ENCODE measurements at places on chromosomes 1 and 21.

DNA sequence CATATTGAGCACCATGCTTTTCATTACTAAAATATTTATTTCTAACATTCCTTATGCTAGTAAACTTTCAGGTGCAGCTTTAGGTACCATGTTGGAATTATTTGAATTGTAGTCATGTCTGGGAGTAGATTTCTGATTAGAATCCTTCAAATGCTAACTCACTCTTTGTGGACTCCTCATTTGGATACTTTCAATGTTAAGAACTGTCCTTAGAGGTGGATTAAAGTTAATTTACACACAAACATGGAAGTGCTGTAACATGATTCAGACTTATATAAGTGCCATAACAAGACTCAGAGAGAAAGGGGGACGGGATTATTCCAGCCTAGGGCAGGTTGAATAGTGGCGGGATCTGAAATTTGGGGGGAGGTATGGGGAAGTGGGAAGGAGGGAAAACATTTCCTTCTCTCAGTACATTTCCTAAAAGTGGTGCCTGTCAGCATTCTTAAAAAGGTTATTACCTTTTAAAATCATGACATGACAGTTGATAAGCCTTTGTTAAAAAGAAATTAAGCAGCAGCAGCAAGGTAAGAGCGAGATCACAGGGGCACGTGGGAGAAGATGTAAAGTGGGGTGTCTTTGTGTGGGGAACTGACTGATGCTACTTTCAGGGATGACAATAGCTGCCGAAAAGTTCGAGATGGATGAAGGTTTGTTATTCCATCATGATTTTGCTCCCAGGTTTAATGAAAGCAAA is 44.4 kb downstream of the HHAT start:
- no peak for DNase-seq

DNA sequence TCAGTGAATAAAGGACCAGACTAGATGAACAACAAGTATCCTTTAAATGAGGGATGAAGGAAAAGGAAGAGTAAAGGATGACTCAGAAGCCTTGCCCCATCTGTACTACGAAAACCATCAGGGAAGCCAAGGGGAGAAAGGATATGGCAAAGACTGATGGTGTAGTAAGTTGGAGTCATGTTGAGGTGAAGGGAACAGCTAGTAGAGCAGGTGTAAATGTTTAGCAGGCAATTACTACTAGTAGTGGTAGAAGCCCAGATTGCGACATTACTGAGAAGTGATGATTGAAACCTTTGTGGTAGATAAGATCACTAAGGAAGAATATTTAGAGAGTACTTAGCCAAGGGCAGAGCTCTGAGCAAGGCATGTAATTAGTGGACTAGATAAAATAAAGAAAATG is 84.0 kb downstream of the PHTF1 start:
- DNase-seq: no peak

- DNase-seq: no peak
Observed at GRCh38 chr1:14138135-14138506, 438.1 kb downstream of the PRDM2 start.

DNA sequence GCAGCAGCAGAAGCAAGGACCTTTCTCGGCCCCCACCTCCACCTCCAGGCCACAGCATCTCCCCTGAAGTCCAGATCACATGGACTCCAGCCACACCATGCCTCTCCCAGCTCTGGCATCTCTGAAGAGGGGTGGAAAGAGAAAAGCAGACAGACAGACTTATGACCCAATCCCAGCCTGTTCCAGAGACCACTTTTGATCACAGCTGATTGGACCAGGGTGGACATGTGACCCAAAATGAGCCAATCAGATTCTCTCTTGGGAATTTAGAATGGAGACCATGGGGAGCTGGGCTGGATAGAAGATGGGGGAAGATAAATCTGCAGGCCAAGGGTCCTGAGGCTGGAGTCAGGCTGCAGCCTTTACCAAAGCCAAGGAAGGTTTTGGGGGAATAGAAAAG is 16.4 kb downstream of the HTR1D start:
- no peak for DNase-seq

DNA sequence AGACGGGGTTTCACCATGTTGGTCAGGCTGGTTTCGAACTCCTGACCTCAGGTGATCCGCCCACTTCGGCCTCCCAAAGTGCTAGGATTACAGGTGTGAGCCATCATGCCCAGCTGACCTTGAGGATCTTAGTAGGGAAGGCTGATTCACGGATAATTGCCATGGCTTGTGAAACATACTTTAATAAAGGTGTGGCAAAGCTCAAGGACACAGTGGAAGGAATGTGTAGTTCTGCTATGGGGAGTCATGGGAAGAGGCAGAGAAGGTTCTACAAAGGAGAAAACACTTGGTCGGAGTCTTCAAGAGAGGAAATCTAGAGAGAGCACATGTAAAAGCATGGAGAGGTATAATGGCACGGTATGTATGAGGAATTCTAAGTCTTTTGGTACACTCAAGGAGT is 12.7 kb upstream of the PTCH2 start:
- DNase-seq: no peak

- peak; percentile 77 for DNase-seq
Observed at GRCh38 chr1:162732566-162733335, 57.8 kb upstream of the HSD17B7 start.

Data from Right ventricle myocardium inferior (tissue), 1 donor.